Cardiac muscle cell (in vitro differentiated cells and primary cell): ENCODE measurements at places on chromosomes 2 and 18.

- no peaks in the 10 kb centered on the region for H3K27me3 ChIP-seq
- no peak overlapping the region for H3K4me3 ChIP-seq
- no peak overlapping the region for H3K27ac ChIP-seq
- no peaks in the 10 kb centered on the region for H3K4me1 ChIP-seq
- no peak for DNase-seq
- H3K36me3 ChIP-seq = no peaks in the 10 kb centered on the region
These were observed 560.0 kb downstream of the ADCYAP1 start for GRCh38 chr18:1464444-1465217.

DNA sequence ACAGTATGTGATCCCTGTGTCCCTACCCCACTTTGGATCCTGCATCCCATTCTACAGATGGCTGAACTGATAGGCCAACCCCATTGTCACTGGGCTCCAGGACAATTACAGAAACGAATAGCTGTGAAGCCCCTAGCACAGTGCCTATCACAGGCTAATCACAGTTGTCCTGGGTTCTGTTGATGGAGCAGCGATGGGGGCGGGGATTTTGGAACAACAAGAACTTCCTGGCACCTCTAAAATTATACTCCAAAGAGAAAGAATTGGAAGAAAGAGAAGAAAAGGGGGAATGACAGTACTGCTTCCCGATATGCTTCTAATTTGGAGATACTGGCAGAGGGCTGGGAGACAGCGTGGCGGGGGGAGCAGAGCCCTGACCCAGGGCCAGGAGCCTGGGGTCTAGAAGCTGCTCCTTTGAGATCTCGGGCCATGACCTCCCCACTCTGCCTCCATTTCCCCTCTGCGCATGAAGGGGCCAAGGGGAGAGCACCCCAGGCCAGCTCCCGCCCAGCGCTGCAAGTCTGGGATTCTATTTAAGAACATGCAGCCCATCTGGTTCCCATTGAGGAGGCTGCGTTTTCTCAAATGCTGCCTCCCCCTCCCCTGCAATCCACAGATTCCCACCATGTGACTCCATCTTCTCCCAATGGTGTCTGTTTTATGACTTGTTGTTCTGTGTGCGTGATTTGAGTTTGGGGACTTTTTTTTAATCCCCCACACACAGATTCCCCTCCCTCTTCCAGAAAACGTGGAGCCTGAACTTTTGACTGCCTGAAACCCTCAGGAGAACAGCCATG, 202.7 kb downstream of the CYP26B1 start:
- H3K27me3 ChIP-seq = no peaks in the 10 kb centered on the region
- H3K4me1 ChIP-seq = no peaks in the 10 kb centered on the region
- DNase-seq = no peak
- H3K27ac ChIP-seq = no peak overlapping the region
- H3K36me3 ChIP-seq = no peaks in the 10 kb centered on the region

DNA sequence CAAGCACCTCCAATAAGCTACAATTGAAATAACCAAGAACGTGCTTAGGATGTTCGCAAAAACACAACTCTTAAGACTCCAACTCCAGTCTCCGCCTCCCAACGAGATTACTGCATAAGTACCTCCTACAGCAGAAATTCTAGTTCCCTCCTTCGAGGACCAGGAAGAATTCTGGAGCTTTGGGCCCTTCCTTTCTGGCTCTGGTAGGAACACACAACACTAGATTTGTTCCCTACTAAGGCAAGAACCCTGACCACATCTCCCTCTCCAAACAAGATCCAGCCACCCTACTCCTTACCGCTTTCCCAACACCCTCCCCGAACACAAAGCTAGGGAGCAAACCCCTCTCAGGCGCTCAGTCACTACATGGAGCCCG, 721 bp downstream of the ADAM17 start:
- peak overlapping the region; percentile 65 for H3K4me3 ChIP-seq
- H3K27ac ChIP-seq = peak overlapping the region; percentile 96
- peaks cover 7% of the 10 kb centered on the region for H3K4me1 ChIP-seq
- no peaks in the 10 kb centered on the region for H3K27me3 ChIP-seq
- peak; percentile 94 for DNase-seq

DNA sequence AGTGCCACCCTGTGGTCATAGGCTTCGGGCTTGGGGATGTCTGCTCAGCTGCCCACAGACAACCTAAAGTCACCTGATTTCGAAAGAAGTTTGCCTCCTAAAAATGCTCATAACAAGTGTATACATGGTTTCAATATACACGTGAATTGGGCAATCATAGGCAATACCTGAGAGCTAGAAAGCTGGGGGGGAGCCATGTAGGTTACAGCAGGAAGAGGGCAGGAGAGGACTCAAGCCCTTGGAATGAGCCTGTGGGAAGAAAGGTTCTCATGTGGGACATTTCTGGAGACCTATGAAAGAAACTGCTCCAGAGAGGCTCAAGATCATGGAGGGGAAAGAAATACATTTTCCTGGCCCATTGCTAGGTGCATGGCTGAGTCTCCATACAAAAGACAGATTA, 109.7 kb downstream of the ACOXL start:
- no peak overlapping the region for H3K4me3 ChIP-seq
- H3K27me3 ChIP-seq = no peaks in the 10 kb centered on the region
- no peak overlapping the region for H3K27ac ChIP-seq
- H3K36me3 ChIP-seq = no peaks in the 10 kb centered on the region
- no peak for DNase-seq
